ENCODE measurements at places on chromosomes 5 and 9.

GRCh38 chr9:36151316-36152210, 15.0 kb downstream of the GLIPR2 start:
- DNase-seq: peak; percentile 19

- no peak for DNase-seq
Measured at GRCh38 chr5:113608113-113608596, 94.7 kb downstream of the YTHDC2 start.

GRCh38 chr5:38867416-38867815, 21.6 kb downstream of the OSMR start:
- DNase-seq: no peak

DNA sequence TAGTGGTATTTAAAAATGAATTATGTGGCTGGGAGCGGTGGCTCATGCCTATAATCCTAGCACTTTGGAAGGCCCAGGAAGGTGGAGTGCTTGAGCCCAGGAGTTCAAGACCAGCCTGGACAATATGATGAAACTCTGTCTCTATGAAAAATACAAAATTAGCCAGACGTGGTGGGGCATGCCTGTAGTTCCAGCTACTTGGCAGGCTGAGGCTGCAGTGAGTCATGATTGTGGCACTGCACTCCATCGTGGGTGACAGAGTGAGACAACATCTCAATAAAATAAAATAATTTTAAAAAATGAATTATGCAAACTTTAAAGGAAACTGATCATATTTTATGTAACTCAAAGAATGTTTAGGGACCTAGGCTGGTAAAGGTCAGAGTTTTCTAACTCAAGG, 310.8 kb upstream of the DMRT1 start:
- peak; percentile 18 for DNase-seq

- DNase-seq: peak; percentile 80
Measured at GRCh38 chr9:34252670-34253459, 74.0 kb downstream of the UBAP1 start.

GRCh38 chr5:30662373-30662772, 531.1 kb upstream of the CDH6 start:
- DNase-seq: no peak

Data from HT-29 (cell line).